ENCODE measurements at places on chromosomes 6 and 20.
A peak's percentile ranks its signal among the peaks of the same experiment; 100 is the strongest.

DNA sequence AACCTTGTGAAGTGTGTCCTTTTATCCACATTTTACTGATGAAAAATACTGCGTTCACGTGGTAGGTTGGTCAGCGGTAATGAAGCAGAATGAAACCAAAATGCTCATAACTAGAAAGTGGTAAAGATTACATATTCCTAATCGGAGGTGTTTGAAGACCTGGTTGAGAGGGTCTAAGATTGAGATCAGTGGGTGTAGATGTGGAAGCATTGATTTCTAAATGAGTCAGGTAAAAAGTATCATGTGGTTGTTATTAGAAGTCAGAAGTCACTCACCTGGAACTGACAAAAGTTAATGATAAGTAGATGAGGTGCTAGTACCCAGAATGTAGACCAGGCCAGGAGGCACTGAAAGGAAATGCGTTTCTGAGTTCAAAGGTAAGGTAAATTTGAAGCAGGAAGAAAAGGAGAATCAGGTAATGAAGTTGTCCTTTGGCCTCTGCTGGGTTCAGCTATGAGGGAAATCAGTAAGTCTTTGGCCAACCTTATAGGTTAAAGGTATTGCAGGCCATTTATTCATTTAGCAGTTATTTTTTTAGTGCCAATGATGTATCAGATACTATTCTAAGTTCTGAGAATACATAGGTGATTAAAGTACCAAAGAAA is 31.2 kb downstream of the FAM83B start:
- DNase-seq = no peak

GRCh38 chr6:128601060-128601459 is 80.7 kb upstream of the PTPRK start:
- no peak for DNase-seq

GRCh38 chr20:57062696-57063270 is 203.7 kb downstream of the BMP7 start:
- no peak for DNase-seq

- DNase-seq = no peak
Observed at GRCh38 chr6:119350202-119350951, 816 bp upstream of the MAN1A1 start.

DNA sequence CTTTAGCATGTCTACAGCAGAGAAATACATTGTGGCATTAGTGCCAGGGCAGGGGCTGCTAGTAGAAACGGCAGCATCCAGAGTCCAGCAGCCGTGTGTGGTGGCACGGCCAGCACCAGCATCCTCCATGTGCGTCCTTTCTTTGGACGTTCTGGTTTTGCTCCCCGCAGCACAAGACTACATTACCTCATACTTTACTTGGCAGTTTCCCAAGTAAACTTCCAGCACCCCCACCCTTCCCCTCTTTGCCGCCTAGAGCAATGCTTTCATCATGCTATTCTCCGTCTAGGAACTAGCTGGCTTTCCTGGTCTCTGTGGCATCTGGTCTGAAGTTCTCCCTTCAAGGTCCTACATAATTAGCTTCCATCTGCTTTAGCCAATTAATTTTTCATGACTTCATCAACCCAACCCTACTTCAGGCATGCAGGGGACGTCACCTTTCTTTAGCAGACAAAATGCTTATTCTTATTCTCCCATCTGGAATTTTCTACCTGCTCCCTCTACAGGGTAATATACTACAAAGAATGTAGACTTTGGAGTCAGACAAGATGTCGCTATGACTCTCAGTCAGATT is 67.6 kb downstream of the BLOC1S5 start:
- DNase-seq = no peak

DNA sequence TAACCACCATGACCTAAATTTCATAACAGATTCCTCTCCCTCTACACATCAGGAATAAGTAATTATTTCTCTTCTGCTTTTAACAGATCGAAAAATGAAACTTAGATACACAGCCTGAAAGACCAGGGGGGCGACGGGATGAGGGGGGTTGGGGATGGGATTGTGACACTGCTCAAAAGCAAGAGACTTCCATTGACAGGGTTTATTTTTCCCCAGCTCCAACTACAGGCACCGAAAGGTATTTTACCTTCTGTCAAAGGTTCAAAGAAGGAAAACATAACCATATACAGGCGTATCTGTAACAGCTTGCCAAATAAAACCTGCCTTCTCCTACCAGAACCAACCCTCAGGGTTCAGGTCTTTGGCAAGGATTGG is 1.3 kb downstream of the EPHA7 start:
- peak; percentile 25 for DNase-seq

DNA sequence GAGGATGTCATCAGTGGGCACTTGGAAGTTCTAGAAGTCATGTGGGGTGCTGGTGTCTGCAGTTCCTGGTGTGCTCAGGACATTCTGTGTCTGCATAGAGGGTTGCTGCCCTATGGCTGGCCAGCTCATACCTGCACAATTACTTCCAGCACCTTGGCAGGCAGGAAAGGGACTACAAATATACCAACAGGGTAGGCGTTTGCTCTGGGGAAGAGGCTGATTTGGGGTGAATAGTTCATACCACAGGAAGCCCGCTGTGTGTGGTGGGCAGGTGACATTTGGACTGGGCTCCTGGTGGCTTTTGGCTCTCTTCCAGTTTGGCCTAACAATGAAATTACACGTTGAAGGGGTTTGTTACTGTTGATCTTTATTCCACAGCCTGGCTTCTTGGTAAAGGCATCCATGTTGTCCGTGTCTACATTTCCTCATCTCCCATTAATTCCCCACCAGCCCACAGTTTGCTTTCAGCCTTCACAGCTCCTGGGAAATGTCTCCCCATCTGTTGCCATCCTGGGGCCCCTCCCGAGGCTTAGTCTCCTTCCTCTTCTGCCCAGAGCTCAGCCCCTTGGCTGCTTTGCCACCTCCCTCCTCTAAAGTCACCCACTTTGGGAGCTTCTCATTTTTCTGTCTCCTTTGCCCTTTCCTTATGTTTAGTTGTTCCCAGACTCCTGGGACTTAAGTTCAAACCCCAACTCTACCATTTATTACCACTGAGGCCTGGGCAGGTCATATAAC is 88.1 kb downstream of the RSPH3 start:
- DNase-seq = no peak

DNA sequence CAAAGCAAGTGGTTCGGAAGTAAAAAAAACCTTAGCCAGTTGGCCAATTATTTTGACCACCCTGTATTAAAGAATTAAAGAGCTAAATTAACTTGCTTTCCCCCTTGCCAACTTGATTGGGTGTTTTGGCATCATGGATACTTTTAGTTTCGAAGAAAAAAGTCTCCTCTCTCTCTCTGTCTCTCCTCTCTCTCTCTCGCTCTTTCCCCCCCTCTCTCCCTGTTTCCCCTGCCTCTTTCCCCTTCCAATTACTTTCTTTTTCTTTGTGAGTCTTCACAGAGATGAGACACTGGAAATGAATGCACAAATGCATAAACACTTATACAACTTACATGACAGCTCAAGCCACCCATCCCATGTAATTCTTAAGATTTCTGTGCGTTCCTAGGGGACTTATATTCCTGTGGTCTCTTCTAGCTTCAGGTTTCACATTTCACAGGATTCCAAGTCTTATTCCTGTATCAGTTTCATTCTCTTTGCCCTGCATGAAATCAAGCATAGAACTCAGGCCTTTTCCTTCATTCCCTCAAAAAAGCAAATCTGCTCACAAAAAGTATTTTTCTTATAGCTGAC is 32.9 kb upstream of the EYA4 start:
- DNase-seq = no peak

- no peak for DNase-seq
Observed at GRCh38 chr20:11901127-11901526, 16.6 kb upstream of the BTBD3 start.

- no peak for DNase-seq
Observed at GRCh38 chr6:148112851-148113319, 229.8 kb upstream of the SASH1 start.

- no peak for DNase-seq
Observed at GRCh38 chr6:126267626-126268025, 72.3 kb upstream of the CENPW start.

GRCh38 chr20:39112178-39112743 is 150.1 kb downstream of the DHX35 start:
- DNase-seq = peak; percentile 59

DNA sequence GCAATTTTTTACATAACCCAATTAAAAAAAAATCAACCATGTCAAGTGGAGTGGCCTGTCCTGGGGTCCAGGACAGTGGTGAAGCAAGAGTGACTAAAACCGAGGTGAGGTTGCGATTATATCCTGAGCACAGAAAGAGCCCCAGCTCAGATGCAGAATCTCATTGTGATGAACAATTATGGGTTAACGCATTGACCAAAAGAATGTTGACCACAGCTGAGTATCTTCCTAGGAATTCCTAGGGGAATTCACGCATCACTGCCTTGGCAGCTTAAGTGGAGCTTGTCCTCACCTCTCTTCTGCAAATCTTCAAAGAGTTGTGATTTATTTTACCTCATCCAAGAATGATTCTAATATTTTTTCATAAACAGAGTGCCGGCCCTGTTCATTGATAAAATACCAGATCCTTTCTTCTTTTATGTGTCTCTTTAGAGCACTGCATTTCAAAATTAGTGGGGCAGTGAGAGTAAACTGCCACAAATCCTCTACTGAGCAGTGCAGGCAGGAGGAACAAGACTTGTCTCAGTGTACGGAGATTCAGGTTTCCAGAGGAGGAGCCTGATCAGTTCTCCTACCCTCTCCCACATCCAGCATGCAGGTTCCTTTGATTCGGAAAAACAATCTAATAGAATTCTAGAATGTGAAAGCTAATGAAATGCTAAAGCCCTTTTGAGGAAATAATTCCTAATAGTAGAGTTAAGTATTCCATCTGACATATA is 60.1 kb upstream of the ZNF184 start:
- no peak for DNase-seq

GRCh38 chr6:6631534-6632276 is 43.2 kb downstream of the LY86 start:
- DNase-seq = no peak

GRCh38 chr6:110039364-110039980 is 61.4 kb downstream of the GPR6 start:
- peak; percentile 90 for DNase-seq

DNA sequence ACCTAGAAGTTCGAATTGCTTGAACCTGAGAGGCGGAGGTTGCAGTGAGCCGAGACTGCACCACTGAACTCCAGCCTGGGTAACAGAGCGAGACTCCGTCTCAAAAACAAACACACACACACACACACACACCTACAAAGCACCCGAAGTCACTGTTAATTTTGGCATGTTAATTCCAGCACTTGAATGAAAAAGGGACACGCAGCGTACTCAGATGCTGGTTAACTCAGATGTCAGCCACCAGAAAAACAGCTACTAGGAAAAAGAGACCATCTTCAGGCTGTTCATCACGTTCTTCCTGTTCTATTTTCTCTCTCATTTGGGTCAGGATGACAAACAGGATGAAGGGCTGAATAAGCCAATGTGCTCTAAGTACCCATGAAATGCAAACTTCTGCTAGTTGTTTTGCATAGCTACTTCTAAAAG is 46.9 kb downstream of the BLOC1S5 start:
- DNase-seq = no peak

- no peak for DNase-seq
Observed at GRCh38 chr20:1792274-1792673, 102.9 kb upstream of the SIRPA start.

DNA sequence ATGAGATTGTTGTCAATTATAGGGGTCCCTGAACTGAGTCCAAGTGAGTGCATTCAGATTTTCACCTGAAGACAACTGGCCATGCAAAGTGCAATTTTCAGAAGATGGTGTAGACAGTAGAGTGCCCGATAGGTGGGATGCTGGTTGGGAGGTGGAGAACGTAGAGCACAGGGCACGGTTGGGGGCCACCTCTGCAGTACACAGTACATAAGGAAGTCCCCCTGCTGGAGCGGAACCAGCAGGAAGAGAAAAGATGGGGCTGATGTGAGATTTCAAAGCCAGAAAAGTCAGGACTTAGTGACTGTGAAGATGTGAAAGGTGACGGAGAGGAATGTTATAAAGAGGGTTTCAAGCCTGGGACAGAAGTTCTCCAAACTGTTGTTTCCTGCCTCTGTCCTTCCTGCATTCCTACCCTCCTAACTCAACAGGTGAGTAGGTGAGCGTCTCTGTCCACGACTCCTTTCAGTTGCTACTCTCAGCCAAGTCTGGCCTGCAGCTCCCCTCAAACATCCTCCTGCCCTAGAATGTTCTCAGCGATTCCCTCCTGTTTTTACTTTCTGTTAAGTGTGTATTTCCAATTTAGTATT is 330.8 kb downstream of the PRL start:
- DNase-seq = no peak

DNA sequence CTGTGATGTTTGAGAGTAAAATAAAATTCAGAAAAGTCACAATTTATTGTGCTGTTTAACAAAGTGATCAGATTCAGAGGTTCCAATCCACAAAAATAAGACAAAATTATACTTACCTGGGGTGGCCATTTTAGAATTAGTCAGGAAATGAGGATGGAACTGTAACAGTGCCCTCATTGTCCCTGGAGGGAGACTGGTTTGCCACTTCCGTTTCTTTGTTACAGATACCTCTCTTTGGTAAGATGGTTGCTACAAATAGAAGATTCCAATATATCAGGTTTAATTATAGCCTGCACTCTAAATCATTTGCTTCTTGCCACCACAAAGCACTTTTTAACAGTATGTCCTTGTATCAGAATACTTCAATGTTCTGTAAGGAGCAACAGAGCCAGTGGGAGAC is 95.6 kb downstream of the CTNNBL1 start:
- DNase-seq = no peak

DNA sequence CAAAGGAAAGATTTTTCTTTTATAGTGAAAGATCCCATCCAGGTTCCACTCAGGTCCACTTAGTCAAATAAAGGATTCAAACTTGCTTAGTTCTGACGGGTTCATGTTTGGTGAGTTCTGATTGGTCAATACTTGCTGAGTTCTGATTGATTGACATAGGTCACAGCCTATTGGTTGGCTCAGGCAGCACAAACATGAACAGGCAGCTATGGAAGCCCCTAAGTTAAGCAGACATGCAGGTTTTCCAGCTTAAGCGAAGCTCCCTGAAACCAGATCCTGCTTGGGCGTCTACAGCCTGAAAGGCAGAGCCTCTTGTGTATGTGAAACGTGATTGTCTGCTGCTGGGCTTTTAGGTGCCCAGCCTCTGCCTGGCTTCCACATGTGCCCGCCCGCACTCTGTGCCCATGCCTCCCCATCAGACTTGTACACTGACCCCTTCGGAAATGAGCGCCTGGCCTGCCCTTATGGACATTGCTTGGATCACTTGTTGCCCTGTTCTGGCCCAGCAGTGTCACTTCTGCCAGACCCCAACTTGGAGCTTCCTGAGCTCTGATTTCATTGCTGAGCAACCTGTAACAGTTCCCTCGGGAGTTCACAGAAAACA is 45.4 kb upstream of the ECI2 start:
- no peak for DNase-seq

DNA sequence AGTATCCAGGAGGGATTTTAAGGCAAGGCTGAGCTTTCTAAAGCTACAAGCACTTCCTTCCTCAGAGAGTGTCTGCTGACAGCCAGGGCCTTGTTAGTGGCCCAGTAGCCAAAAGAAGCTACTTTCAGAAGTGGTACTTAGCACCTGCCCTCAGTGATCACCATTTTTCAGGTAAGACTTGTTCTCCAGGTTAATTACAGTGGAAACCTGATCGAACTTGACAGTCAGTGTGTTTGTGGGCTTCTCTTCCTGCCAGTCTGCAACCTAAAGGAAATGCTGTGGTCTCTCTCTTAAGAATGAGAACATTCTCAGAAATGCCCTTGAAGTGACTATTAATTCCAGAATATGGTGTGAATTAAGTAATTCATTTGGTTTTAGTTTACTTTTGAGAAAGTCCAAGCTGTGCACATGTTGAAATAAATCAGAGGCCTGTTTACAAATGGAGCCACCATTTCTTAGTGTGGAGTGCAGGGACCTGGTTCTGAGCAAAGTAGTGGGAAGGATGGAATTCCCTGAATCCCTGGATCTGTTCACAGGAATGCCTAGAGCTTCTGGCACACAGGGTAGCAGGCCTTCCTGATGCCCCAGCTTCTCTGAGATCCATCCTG is 185.3 kb upstream of the AGPAT4 start:
- DNase-seq = no peak
